GM06990 (cell line): ENCODE measurements at places on chromosomes 12 and 14.

- DNase-seq, result no peak
Measured at GRCh38 chr12:87116780-87117179, 860.6 kb upstream of the MGAT4C start.

DNA sequence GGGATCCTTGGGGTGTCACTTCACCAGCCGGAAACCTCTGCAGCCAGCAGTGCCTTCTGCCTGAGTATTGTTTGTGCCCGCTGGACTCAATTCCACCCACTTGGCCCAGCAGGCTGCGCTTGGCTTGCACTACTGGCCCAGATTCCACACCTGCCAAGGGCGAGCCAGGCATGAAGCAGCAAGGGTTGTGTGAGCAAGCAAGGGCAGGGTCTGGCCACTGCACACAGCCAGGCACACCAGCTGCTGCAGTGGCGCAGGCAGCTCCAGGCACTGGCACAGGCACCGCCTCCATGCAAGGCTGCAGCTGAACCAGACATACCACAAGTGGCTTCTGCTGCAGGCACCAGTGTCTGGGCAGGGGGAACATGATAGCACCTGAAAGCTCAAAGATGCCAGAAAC is 99.5 kb downstream of the NUAK1 start:
- DNase-seq, result no peak

DNA sequence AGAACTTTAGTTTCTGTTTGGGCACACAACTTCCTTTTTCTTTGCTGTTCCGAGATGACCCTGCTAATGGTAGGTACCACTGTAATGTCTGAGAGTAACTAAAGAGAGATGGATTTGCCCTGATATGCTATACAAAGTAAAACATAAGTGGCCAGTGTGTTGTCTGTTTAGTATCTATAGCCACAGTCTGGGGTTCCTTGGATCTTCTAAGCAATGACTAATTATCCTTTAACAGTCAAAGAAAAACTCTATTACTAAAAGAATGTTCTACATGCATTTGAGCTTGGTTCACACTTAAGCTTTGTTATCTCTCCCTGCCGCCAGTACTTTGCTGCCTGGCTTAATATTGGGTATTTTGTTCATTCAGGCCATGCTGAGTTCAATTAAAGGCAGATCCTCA is 1051.9 kb upstream of the FLRT2 start:
- no peak for DNase-seq

DNA sequence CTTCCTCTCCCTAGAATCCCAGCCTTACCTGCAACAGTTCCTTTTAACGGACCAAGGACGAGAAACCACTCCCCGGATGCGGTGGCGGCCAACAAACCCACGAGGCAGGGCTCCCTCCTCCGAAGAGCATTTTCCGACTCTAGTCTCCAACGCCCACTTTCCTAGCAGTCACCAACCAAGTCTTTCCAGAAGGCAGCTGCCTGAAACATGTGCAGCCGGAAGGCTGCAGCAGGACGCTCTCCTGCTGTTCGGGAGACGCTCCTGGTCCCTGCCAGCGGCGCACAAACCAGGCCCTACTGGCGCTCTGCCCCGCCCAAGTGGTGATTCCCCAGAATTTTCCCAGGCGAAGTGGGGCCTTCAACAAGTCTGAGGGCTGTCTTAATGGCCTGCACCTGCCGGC is 21.1 kb upstream of the ADAM20 start:
- no peak for DNase-seq

- DNase-seq, result no peak
Measured at GRCh38 chr12:132454193-132454932, 35.6 kb upstream of the FBRSL1 start.

- no peak for DNase-seq
Measured at GRCh38 chr12:132176920-132177551, 32.8 kb downstream of the NOC4L start.

GRCh38 chr12:43992856-43993255 is 157.0 kb downstream of the TMEM117 start:
- no peak for DNase-seq
